ENCODE measurements at places on chromosomes 4 and X.
A peak's percentile ranks its signal among the peaks of the same experiment; 100 is the strongest.

GRCh38 chr4:181702864-181703495 is 540.2 kb upstream of the TENM3 start:
- DNase-seq: no peak

DNA sequence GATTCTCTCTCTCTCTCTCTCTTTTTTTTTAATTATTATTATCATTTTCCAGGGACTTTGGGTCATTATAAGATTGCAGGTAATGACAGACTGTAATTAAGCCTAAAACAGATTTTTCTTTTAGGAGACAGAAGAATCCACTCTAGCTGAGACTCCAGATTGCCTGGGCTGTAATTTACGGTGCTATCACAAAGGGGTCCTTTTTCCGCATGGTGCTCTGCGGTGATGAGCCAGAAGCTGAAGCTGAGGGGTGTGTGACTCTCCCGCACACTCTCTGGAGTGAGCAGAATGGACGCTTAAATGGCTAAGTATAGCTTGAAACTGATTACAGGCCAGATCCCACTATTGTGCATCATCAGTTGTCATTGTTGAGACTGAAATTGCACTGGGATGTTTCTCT is 50.0 kb downstream of the LGI2 start:
- DNase-seq: no peak

- DNase-seq: no peak
Measured at GRCh38 chr4:23166407-23166806, 473.7 kb downstream of the GBA3 start.

GRCh38 chr4:148007314-148007760 is 275.4 kb downstream of the ARHGAP10 start:
- peak; percentile 76 for DNase-seq

GRCh38 chrX:151013164-151013743 is 30.1 kb downstream of the HMGB3 start:
- DNase-seq: no peak

DNA sequence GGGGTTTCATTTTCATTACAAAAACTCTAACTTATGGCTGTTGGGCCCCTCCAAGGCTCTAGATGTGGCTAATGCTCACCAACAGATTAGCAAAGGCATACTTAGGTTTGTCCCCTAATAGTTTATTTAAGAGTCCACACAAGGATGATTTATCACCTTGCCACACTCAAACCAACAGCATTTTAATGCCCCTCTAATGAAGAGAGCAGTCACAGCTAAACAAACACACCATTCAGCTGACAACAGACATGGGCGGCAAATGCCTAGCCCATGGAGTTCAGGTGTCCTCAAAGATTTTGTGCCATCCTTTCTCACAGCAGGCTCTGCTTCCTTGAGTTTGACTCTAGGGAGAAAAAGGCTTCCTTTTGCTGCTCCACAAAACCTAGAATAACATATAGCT is 61.8 kb upstream of the CITED1 start:
- no peak for DNase-seq

DNA sequence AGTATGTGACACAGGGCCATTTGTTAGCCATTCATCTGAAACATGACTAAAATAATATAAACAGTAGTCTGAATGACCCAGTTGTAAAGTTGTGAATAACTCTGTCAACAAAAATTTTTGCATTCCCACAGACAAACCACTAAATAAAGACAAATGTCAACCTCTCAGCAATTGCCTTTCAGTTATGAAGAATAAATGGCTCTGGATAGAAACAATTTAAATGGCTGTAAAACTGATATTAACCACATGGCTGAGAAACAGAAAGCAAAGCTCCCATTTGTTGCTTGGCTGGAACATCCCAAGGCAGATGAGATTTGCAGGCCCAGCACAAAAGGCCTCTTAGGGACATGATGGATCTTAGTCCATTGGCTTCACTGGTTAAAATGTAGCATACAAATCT is 296.3 kb downstream of the GALNTL6 start:
- DNase-seq: no peak

- DNase-seq: no peak
Measured at GRCh38 chrX:31301941-31302340, 230.1 kb upstream of the FTHL17 start.

- DNase-seq: no peak
Measured at GRCh38 chr4:74475091-74475800, 30.3 kb downstream of the AREG start.

DNA sequence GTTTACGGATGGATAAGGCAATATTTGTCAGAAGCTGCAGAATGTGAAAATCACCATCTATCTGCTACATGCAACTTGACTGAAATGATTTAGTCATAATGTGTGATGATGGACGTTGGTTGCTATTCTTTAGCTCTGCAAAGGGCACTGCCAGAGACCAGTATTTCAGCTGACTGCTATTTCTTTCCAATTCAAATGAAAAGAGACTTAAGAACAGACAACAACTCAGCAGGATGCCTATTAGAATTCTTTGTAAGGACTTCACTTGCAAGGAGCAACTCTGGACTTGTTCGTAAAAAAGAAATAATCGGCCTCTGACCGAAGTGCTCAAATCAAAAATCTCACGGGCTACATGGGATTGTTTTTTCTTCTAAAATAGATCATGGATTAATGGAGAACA is 262.7 kb downstream of the DHX15 start:
- no peak for DNase-seq
